Right cardiac atrium (tissue), 5 donors: ENCODE measurements at places on chromosomes 12 and 14. TPM values are rescaled to one million over a fixed set of nuclear protein-coding genes. Genes with fewer than 3 reads are reported as not detected.
A peak's percentile ranks its signal among the peaks of the same experiment; 100 is the strongest.

DNA sequence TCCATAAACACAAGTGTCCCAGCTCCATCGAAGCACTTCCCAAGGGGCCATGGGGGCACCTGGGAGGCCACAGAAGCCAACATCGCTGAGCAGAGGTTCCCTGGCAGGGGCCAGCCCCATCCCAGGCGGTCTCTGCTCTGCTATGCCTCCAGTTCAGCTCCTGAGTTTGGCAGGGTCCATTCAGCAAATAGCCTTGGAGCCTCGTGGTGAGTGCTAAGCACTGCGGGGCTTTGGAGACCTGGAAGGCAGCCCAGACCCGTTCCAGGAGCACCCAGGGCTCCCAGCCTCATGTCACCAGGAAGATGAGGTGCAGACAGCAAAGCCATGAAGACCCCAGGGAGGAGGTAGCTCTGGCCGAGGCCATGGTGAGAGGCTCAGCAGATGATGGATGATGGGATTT lies 109.5 kb downstream of the LGMN start:
- peak; percentile 62 for DNase-seq

GRCh38 chr14:94671870-94672444 lies 59.8 kb downstream of the SERPINA3 start:
- no peak for DNase-seq

DNA sequence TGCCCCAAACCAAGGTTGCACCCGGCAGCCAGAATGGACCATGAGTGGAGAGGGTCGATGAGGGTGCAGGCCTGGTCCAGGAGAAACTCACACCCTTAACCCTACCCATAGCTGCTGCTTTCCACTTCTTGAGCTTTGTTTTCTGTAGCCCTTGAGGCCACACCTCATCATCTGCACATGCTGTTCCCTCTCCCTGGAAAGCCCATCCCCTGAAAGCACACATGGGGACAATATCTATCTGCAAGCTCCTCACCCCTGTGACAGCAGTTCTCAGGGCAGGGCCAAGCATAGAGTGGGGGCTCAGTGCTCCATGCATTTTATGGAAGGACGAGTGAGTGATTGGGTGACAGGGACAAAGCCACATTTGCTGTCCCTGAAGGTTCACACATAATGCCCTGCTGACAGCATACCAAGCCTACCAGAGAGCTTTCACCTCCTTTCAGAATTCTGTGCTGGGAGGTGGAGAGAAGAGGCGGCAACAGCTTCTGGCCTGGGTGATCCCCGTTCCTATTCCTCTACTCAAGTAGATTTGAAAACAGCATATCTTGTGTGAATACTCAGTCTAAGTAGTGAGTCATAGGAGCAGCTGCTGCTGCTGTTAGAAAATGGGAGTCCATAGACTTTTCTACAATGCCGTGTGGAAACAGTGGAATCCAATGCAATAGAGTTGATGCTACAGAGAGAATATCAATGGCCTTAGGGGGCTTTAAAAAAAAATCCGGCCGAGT lies 44.6 kb downstream of the SRGAP1 start:
- DNase-seq: no peak

DNA sequence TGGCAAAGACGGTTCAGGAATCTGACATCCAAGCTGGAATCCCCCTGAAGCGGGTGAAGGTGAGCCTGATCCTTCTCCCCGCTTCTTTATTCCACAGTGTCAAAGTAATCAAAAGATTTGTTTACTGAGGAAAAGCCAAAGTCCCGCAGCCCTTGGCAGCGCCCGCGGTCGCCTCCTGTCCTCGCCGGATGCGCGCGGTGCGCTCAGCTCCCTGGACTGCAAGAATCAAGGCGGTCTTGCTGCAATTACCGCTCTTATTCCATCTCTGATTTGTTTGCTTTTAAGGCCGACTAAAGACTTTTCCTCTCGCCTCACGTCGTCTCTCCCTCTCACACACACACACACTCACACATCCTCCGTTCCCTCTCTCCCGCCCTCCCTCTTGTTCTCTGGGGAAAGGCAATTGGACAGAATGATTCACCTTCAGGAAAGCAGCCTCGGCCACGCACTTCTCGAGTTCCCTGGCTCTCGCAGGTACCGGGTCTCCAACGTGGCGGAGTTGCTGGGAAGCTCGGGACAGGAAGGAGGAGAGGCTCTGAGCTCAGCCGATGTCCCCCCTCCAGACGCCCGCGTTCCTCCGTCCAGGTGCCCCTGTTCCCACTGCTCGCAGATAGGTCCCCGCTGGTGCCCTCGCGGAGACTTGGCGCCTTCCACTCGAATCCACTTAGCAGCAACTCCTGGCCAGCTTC lies 68.6 kb upstream of the USP15 start:
- DNase-seq: peak; percentile 58

DNA sequence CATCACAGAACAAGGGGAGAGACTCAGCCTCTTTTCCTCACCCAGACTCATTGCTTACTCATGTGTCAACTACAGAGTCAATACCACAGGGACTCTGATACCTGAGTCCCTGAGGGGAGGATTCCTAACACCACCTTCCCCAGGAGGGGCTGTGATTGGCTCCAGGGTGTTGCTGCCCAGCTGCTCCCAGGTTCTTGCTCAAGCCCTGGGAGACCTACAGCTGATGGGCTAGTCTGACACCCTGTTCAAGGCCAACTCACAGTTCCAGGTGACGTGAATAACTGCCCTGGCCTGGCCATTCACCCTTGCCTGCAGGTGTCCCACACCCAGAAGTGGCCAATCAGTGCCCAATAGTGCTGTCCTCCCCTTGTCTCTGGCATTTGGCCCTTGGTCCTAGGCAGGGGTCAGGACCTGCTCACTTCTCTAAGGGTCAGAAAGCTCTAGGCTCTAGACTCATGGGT lies 8.6 kb downstream of the SPRYD4 start:
- DNase-seq: no peak

The PPM1A gene
- 73.0 TPM for total RNA-seq

The PRB2 gene
- total RNA-seq: not detected

DNA sequence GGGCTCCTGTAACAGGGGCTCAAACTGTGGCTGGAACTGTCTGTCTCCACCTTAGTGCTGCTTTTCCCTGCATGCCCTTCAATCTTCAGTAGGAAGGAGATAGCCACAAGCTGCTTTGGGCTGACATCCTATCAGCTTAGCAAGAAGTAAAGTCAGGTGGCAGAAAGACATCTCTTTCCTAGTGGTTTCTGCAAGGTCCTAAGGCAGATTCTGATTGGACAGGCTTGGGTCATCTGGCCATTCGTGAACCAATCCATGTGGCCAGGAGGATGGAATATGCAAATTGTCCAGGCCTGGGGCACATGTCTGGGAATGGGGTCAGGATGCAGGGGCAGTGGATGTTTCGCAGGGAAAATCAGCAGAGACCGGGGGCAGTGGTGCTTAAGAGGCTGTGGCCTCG lies 5.2 kb downstream of the RITA1 start:
- no peak for DNase-seq

DNA sequence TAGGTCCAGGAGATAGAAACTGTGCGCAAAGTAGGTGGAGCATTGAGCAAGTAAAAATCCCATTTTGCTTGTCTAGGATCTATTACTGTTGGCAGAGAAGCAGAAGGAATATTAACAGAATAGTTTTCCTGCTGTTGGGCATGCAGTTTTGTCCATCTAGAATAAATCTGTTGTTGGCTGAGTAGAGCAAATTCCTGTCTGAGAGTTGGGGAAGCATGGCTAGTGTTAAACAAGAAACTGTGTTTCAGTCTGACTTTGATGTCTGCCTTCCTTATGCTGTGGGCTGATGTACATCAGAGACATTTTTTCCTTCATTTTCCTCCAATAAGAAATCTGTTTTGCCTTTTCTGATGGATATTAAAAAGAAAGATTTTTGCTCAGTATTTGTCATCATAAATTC lies 98.2 kb downstream of the RAD52 start:
- DNase-seq: no peak
